ENCODE measurements at places on chromosomes 2 and 18. TPM values are rescaled to one million over a fixed set of nuclear protein-coding genes. Genes with fewer than 3 reads are reported as not detected.

The RAX gene
- not detected for total RNA-seq

The MPP4 gene
- 11.1 TPM for total RNA-seq

The CLIP4 gene
- 64.2 TPM for total RNA-seq

The RALB gene
- total RNA-seq = 53.6 TPM

The FOXD4L1 gene
- total RNA-seq = not detected

The CNGA3 gene
- not detected for total RNA-seq

The TUBA3E gene
- not detected for total RNA-seq

The HNMT gene
- total RNA-seq = 14.2 TPM

DNA sequence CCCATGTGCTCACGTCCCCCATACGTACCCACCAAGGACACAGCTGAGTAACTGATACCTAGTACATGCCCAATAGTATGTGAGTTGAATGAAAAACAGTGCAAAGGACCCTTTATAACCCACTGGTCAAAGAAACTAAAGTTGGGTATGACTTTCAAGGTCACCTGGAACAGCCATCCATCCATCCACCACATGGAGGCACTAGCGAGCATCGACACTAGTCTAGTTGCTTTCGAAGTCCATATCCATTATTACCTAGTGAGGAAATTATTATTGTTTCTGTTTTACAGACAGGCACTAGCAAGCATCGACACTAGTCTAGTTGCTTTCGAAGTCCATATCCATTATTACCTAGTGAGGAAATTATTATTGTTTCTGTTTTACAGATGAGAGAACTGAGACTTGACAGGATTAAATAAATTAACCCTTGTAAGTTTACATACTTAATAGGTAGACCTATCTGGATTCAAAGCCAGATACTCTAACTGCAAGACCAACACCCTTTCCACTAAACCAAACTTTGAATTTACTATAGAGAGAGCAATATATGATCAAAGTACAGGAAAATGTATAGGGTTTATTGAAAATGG lies 233.7 kb downstream of the METTL4 start:
- peak; percentile 50 for DNase-seq

DNA sequence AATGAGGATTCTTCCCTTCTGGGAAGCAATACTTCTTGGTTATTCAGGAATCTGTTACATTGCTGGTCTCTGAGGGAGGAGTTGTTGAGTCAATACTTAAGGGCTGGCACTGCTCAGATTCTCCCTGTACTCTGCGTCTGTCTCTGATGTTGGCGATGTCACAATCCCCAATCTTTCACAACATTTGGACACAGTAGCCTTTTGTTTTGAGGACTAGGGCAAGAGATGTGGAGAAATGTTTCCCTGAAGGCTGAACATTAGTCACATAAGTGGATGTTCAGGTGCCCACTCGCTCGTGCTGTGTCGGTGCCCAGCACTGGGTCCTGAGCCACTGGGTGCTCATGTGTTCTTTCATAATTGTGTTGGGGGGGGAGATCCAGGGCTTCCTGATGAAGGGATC lies 55.0 kb downstream of the MAPK4 start:
- no peak for DNase-seq

- DNase-seq = no peak
These were observed 112.5 kb downstream of the FAM210A start for GRCh38 chr18:13613591-13614501.

- no peak for DNase-seq
These were observed 70.0 kb upstream of the NPAS2 start for GRCh38 chr2:100749771-100750542.

GRCh38 chr2:72846171-72847095 lies 20.6 kb upstream of the EXOC6B start:
- no peak for DNase-seq

GRCh38 chr2:105754994-105755393 lies 10.3 kb downstream of the NCK2 start:
- no peak for DNase-seq

GRCh38 chr2:10837298-10838266 lies 25.0 kb upstream of the PDIA6 start:
- DNase-seq = no peak

DNA sequence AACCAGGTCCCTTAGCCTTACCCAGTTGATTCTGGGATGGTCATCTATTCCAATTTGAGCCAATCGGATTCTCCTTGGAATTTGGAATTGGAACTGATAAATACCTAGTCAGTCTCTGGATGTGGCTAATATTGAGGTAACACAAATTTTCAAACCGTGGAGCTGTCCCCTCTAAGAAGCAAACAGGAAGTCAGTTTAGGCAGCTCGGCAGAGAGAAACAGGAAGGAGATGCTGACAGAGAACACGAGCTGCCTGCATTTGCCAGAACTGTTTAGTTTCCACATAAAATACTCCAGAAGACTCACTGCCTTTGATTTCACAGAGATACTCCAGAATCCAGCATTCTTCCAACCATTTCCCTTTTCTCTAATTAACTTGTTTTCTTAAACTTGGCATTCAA lies 1024.9 kb downstream of the BCL11A start:
- no peak for DNase-seq

DNA sequence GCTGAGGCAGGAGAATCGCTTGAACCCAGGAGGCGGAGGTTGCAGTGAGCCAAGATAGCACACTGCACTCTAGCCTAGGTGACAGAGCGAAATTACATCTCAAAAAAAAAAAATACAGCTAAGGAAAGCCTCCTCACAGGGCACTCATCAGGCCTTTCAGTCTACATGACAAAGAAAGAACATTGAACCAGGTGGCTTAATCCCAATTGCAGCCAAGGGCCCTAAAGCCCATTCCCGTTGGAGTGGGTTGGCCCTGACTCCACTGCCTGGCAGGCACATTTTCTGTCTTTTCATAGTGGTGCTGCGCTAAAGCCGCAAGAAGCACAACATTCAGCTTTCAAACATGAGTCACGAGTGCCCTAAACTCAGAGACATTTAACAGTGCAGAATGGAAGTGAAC lies 372.5 kb downstream of the RNF144A start:
- DNase-seq = no peak

GRCh38 chr18:49024804-49025421 lies 74.1 kb upstream of the SMAD7 start:
- no peak for DNase-seq

DNA sequence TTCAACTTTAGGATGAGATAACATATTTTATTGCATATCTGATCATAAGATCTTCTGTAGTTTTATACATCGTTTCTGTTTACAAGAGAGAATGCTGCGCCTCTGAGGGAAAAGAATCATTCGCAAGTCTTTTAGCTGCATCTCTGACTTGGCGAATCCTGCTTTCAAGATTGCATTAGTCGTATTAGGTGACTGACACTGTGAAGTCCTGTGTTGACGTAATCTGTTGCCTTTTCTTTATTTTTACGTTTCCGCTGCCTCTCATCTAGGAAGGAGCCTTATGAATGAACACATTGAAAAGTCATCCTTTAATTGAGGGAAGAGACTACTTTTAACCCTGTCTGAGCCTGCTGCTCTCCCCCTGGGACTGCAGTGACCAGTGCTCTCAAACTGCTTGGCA lies 101.5 kb downstream of the LDLRAD4 start:
- DNase-seq = no peak

- DNase-seq = no peak
These were observed 672 bp downstream of the ATP6V1B1 start for GRCh38 chr2:70936165-70936978.

DNA sequence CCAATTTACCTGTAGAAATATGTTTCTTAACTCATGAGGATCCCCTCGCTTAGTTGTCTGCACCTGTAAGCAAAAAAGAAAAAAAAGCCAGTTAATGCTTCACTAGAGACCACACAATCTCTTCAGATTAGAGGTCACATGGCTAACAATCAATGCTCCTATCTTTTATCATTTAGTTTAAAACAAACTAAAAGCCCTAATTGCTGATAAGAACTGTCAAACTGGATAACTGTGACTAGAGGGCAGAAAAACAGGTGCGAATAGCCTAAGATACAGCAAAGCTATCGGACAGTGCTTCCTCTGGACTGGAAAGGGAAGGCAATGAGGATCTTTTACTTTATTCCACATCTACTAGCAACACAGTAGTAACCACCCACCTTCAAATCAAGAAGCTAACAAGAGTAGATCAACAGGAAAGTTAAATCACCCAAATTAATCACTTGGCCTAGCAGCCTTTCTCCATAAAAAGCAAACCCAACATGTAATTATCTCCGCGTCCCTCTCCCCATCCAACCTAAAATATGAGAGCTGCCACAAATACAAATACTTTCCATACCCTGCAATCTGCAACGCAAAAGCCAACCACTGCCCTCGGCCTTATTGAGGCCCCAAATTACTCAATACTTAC lies 734 bp downstream of the SLC25A12 start:
- no peak for DNase-seq

DNA sequence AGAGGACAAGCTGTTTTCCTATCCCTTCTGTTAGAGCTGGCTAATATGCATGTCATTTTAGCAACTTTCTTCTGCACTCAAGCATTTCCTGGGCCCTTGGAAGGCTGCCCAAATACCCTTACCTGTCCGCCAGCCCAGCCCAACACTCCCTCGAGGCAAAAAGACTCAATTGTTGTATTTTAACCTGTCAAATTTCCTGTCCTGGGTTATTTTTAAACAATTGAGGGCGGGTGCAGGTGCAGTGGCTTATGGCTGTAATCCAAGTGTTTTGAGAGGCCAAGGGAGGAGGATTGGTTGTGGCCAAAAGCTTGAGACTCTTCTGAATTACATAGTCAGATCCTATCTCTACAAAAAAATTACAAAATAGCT lies 125.0 kb upstream of the ARHGAP28 start:
- DNase-seq = no peak
